ENCODE measurements at places on chromosomes 4 and X. TPM values are rescaled to one million over a fixed set of nuclear protein-coding genes. Genes with fewer than 3 reads are reported as not detected.

Gene ASB5
- 2.0 TPM for polyA plus RNA-seq

Gene CXCL8
- 0.69 TPM for polyA plus RNA-seq

Gene ZNF674
- polyA plus RNA-seq = 1.0 TPM

Gene GAGE12E
- not detected for polyA plus RNA-seq

Gene ARMCX1
- 26.2 TPM for polyA plus RNA-seq

GRCh38 chrX:17547658-17548057 is 172.7 kb downstream of the NHS start:
- no peak for DNase-seq

- DNase-seq = no peak
These were observed 93.6 kb upstream of the PTPN13 start for GRCh38 chr4:86500527-86500926.

DNA sequence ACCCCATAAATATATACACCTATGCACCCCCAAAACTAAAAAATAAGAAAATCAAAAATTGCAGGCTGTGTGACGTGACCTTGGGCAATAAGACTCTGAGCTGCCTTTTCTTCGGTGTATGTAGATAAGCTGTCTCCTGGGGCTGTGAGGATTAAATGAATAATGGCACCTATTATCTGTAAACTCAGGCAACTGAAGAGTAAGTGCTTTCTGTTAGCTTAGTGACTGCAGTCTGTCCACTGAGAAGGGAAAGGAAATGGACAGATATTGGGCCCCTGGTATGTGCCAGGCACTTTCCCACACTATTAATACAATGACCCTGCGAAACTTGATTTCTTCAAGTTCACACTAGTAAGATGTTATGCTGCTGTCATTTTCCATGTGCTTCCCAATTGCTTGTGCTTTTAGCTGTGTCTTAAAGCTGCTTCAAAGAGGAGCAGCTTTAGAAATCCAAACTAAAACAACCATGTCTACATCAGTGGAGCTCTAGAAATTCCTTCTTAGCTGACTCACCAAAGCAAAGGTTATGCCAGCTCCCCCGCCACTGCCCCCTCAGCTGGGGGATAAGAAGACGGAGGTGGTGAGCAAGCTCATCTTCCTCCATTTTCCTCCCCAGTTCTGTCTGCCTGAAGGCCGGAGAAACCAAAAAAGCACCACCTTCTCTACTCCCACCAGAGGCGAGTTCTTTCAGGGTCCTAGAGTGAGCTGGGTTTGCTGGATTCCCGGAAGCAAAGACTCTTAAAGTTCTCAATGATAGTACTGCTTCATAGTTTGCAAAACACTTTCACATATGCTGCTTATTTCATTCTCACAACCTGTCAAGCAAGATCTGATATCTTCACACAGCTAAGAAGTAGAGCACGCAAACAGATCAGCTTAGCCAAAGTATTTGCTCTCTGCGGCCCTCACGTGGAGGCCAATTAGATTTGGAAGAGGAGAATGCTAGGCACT is 8.8 kb upstream of the DGAT2L6 start:
- no peak for DNase-seq

GRCh38 chr4:2135083-2135482 is 76.0 kb downstream of the NAT8L start:
- DNase-seq = no peak

DNA sequence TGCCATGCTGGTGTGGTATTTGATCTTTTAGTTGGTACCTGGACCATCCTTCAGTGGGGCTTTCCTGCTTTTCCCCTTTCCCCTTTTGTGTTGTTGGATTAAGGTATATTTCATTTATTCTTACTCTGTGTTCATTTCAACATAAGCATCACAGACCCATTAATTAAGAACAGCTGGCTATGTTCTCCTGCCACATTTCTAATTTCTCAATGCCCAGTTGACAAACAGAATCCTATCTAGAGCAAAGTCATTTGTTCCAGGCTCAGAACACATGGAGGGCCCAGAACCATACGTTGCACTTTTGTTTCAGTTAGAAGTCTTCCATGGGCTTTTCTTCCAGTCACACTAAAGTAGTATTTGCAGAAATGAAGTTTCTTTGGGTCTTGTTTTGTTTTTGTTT is 46.1 kb upstream of the EOLA2 start:
- no peak for DNase-seq

GRCh38 chr4:153764601-153765368 is 5.0 kb upstream of the RNF175 start:
- DNase-seq = no peak

- DNase-seq = no peak
These were observed 38.6 kb downstream of the ADGRA3 start for GRCh38 chr4:22477136-22477812.

DNA sequence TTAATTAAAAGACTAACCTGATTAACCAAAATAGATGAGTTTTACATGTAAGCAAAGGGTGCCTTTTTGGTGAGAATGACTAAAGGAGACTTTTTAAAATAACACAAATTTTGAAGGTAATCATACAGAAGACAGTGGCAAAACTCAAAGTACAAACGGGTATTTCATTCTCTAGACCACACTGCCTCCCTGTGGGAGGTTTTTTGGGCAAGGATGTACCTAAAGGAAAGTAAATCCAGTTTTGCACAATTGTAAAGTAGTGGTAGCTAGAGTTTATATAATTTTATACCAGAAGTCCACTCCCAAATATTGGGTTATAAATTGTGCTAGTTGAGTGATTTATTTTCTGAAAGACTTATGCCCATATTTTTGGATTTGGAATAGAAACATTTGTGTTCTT is 201.0 kb downstream of the PAPSS1 start:
- no peak for DNase-seq
